Activated naive CD8-positive, alpha-beta T cell treated with anti-CD3 and anti-CD28 coated beads, Interleukin-2, amount 50 U/mL, for 16 hours (primary cell): ENCODE measurements at places on chromosomes 11 and 22.

DNA sequence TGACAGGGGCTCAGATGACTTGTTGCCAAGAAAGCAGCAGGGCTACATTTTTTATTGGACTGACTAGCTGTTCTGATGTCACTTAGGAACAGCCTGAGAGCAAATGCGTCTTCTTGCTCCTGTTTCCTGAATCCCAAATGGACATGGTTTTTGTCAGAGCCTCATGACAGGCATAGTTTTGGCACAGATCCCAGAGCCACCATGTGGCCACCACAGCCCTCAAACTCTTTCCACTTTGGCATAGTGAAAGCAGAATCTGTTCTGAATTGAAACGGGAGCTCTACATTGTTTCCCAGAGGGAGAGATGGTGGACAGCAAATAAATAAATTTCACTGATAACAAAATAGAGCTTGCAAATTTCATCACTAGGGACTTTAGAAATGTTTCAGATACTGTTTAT lies 222.2 kb downstream of the C11orf87 start:
- DNase-seq, result no peak

DNA sequence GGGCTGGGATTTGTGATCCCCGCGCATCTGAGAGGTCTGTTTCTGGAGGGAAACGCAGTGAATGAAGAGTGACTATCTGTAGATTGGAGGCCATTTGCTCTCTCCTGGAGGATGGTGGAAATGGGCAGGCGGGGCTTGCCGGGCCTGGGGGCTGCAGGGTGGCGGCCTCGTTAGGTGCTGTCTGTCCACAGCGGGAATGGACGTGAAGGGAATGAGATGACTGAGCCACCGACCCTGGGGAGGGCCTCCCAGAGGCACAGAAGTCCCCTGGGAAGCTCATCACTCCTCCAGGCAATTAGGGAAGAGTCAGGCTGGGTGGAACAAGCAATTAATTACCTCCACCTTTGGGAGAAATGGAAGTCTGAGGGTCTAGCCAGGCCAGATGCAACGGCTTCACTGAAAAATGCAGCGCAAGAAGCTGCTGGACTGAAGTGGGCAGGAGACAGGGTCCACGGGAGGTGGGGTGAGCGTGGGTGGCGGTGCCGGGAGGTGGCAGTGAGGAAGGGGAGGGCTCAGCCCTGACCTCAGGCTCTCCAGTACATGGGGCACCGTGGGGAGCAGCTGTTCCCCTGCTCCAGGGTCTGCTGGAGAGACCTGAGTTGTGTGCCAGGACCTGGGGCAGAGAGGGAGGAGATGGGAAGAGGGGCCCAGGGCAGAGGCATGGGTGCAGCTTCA lies 524.5 kb downstream of the BRD1 start:
- DNase-seq, result no peak

GRCh38 chr11:3959015-3959902 lies 103.8 kb downstream of the STIM1 start:
- no peak for DNase-seq

GRCh38 chr11:12190511-12190910 lies 80.1 kb downstream of the MICAL2 start:
- no peak for DNase-seq

DNA sequence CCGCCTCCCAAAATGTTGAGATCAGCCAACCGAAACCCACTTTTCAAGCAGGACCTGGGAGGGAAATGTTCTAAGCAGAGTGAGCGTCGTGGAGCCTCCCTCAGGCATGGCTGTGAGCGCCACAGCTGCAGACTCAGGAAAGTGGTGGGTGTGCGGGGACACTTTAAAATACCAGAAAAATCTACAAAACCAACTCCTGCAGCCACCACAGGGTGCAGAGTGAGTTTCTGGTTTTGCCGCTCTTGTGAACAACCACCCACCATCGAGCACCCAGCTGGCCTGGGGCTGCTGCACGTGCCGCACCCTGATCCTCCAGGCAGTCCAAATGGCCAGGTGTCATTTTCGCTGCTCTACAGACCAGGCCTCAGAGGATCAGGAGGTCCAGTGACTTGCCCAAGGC lies 46.9 kb downstream of the CELSR1 start:
- DNase-seq, result no peak

DNA sequence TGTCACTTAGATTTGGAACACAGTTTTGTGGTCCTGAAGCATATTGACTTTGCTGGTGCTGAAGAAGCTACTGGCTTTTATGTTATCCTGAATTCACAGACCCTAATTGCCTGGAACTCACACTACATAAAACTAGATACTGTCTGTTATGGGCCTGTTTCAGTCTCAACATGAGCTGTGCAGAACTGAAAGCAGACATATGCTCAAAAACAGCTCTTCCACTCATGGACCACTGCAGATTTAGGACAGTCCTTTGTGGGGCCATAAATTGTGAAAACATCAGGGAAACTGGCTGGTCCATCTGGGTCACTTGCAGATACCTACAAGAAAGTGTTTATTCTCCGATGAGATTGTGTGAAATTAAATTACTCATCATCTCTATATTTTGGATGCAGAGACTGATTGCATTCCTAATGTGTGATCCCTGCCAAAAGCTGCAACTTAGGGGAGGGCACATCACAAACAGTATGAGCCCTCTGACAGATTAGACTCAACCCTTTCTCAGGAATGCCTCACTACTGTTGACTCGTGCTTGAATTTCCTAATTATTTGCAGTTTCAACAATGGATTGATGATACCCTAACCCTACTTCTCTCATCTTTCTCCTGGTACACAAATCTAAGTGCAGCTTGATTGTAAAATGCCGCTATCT lies 10.2 kb upstream of the CLNS1A start:
- no peak for DNase-seq

DNA sequence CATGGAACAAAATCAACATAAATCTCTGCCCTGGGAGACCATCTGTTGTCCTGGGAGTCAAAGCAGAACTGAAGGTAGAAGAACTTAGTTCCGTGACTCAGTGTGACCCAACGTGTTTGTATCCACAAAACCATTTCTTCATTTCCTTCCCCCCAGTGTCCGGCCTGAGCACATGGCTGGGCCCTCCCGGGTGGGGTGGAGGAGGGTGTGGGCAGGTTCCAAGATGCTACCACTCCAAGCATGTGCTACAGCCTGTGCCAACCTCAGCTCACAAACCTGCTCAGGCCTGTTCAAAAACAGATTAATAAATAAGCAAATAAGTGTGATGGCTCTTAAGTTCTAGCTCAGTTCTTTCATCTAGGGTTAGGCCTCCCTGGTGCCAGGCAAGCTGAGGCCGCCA lies 55.3 kb downstream of the SHANK2 start:
- no peak for DNase-seq

- no peak for DNase-seq
These were observed 135.7 kb downstream of the C11orf91 start for GRCh38 chr11:33564856-33565453.

GRCh38 chr11:116379185-116379828 lies 393.5 kb downstream of the BUD13 start:
- no peak for DNase-seq

DNA sequence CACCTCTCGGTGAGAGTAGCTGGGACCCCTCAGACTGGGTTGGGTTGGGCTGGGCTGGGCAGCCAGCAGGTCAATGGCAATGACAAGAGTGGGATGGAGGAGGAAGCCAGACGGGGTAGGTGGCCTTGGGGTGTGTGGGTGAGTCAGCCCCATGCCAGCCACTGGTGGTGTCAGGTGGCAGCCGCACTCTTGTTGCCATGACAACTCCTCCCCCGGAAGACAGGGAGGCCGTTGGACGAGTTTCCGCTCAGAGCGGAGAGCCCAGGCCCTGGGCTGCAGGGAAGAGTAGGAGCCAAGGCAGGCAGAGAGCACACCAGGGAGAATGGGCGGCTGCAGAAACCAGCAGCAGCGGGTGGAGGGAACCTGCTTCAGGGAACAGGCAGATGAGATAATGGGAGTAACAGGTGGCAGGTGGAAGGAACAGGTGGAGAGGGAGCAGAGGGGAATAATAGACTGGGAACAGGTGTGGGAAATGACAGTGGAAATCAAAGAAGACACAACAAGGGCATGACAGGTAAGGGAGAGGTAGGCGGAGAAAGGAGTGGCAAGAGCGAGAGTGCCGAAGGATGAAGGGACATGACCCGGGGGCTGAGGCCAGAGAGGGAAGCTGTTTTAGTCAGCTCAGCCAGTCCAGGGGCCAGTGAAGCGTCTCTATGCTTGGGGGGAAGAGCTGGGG lies 8.7 kb downstream of the SPTBN2 start:
- no peak for DNase-seq

GRCh38 chr22:50085211-50085972 lies at the start of gene MLC1:
TSS of gene MLC1 (minus strand) at chr22:50085426. CDS start at chr22:50084902, 524 bp downstream.
- DNase-seq, result no peak

- no peak for DNase-seq
These were observed 7.6 kb upstream of the MARK2 start for GRCh38 chr11:63831326-63831725.

GRCh38 chr11:66077927-66078326 lies 7.9 kb downstream of the PACS1 start:
- no peak for DNase-seq

- DNase-seq, result no peak
These were observed 168.1 kb downstream of the NXPE2 start for GRCh38 chr11:114846416-114846791.

- DNase-seq, result no peak
These were observed 173.7 kb downstream of the KIF18A start for GRCh38 chr11:27933992-27934829.

GRCh38 chr11:45368697-45369096 lies 82.6 kb upstream of the SYT13 start:
- DNase-seq, result no peak

DNA sequence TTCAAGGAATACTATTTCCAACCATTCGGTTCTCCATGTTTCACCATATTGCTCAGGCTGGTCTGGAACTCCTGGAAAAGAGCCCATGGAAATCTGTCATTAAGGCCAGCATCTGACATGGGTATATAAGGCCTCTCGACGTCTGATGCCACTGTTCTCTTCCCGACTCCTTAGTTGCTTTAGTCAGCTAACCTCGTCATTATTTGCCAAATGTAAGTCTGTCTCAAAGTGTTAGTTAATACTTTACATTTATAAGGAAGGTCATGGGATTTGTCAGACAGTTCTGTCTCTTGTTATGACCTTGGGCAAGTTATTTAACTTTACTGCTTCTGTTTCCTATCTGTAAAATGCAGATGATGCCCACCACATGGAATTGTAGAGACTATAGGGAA lies 1.6 kb downstream of the MRPL48 start:
- DNase-seq, result no peak

DNA sequence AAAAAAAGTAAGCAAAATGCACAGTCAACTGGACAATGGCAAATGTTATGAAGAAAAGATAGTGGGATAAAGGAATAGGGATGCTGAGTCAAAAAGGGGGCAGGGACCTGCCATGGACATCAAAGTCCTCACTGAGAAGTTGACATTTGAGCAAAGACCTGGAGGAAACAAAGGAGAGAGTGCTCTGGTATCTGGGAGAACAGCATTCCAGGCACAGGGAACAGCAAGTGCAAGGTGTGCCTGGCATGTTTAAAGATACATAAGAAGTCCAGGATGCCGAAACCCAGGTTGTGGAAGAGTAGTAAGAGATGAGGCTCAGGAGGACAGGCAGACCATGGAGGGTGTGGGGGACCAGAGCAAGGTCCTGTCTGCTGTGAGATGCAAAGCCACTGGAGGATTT lies 123.3 kb downstream of the RRAS2 start:
- no peak for DNase-seq

DNA sequence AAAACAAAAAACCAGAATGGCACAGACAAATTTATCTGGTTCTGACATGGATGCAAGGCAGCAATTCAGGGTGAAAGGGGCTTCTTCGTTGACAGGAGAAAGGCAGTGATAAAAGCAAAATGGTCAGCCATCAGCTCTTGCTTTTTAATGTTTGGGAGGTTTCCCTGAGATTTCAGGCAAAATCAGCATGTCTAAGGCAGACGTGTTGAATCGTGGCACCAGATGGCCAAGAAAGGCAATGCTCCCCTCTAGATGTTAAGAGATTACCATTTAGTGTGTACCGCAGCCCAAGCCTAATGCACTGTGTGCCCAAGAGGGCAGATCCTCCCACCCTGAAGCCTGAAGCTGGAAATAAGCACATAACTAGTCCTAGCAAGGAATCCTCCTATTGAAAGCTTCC lies 88.8 kb upstream of the GALNT18 start:
- no peak for DNase-seq

- DNase-seq, result no peak
These were observed 4.3 kb upstream of the MARK2 start for GRCh38 chr11:63834535-63835157.

DNA sequence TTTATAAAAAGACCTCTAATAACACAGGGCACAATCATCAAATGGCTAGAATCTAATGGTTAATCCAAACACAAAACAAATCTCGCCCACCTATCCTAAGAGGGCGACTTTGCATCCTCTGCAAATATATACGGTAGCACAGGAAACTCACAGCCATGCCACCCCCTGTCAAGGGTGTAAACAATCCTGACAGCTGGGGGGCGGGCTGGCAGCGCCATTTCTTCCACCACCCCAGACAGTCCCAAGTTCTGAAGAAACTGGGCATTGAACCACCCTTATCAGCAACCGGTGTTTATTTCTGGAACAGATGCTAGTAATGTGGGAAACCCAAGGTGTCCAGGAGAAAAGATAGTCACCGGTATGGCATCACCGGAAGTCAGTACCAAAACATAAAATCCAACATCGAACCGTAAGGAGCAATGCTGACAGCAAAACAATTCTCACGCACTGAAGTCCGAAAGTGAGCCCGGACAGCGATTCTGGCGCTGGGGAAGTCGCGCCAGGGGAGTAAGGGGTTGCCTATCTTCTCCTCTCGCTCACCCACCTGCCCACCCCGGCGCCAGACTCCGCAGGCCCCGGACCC lies 825 bp downstream of the FBXO3 start:
- no peak for DNase-seq

- DNase-seq, result no peak
These were observed 44.6 kb downstream of the KCNC1 start for GRCh38 chr11:17778956-17779860.

- no peak for DNase-seq
These were observed 960.0 kb upstream of the CNTN5 start for GRCh38 chr11:98060759-98061158.

DNA sequence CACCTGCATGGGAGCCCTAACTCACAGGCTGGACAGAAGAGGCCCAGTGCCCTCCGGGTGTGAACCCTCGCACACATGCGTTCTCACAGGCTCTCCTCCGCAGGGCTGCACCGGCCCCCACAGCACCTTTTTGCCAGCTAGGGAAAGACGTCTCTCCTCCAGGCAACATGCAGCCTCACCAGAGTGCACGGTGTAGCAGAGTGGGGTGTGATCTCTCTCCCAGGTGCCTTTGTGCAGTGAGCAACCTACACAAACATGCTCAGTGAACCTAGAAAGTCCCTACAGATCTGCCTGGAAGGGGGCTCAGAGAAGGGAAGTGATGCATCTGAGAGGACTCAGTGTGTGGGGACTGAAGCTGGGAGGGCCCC lies 3.7 kb upstream of the CARNS1 start:
- no peak for DNase-seq

GRCh38 chr11:115871161-115871760 lies 367.0 kb upstream of the CADM1 start:
- no peak for DNase-seq

- DNase-seq, result no peak
These were observed 122.9 kb upstream of the HSD17B12 start for GRCh38 chr11:43557553-43558110.
